ENCODE measurements at places on chromosomes 1 and 21.
A peak's percentile ranks its signal among the peaks of the same experiment; 100 is the strongest.

GRCh38 chr1:39623053-39623452 lies 16.4 kb downstream of the HEYL start:
- no peak for DNase-seq

GRCh38 chr1:191953526-191953925 lies 204.7 kb upstream of the RGS18 start:
- no peak for DNase-seq

GRCh38 chr1:234613128-234613875 lies 3.3 kb upstream of the IRF2BP2 start:
- peak; percentile 12 for DNase-seq

DNA sequence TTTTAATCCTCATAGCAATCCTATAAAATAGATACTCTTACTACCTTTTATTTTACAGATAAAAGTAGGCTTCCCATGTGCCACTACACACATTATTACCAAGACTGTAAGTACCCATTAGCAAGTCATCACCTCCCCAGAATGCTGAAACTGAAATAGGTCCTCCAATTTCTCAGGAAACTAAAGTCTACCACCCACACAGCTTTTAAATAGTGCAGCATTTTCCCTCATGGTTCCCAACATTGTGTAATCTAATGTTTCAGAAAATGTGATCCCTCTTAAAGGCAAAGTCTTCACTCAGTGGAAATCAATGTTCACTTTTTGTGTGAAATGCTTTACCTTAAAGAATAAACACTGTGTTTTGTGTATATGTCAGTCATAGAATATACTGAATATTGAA lies 356.5 kb downstream of the GPATCH2 start:
- DNase-seq = no peak

DNA sequence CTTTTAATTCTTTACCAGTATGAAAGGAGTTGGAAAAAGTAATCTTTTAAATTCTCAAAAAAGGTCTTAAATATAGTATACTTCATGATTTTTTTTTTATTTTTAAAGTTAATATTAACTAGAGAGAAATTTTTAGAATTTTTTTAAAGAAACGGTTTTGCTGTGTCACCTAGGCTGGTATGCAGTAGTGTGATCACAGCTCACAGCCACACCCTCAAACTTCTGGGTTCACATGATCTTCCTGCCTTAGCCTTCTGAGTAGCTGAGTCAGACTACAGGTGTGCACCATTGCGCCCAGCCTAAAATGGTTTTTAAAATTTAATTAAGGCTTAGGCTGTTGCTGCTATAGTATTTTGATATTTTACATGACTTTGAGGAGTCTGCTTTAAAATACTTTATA lies 52.4 kb downstream of the TLCD4 start:
- no peak for DNase-seq

DNA sequence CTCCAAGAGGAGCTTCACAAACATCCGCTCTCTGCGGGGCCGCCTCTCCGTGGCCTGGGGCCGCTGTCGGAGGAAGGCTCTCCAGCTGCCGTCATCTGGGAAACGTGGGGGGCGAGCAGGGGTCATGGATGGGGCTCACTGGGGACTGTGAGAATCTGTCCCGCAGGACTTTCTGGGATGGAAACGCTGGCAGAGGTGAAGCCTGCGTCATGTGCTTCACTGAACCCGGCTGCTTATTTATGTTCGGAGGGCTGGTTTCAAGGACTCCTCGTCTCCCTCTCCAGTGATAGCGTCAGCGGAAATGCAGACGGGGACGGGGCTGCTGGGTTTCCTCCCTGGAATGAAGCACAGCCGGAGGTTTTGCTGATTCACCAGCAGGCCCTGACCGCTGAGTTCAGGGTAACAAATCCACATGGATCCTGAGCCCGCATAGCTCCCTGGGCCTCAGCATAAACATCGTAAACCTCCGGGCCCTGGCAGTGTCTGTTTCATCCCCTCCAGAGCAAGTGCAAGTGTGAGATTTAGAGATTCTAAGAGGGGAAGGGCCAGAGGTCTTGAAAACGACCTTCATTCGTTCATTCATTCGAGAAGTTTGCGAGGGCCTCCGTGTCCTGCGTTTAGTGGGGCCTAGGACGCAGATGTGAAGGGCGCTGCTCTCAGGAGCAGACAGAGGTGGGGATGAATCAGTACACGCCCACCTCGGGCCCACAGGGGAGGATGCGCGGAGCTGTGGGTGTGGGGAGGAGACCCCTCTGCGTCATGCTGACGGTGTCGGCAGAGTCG lies 7.0 kb upstream of the POFUT2 start:
- DNase-seq = no peak

- peak; percentile 44 for DNase-seq
Measured at GRCh38 chr1:29121516-29121935, 2.2 kb downstream of the TMEM200B start.

DNA sequence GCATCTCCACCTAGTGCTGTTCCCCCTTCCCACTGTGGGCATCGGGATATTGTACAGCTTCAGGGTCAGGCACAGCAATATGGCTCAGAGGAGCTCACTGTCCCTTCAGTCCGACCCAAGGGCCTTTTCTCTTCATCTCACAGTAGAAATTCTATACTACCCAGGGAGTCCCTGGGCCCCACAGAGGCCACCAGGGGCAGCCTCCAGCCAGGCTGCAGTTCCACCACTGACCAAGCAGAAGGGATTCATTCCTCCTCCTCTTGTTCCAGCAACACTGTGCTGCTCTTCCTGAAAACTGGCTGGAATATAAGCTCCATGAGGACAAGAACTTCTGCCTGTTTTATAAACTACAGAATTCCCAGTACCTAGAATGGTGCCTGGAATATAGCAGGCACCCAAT lies 70.5 kb downstream of the CD34 start:
- no peak for DNase-seq

- DNase-seq = no peak
Measured at GRCh38 chr1:232454227-232454886, 175.6 kb downstream of the SIPA1L2 start.

DNA sequence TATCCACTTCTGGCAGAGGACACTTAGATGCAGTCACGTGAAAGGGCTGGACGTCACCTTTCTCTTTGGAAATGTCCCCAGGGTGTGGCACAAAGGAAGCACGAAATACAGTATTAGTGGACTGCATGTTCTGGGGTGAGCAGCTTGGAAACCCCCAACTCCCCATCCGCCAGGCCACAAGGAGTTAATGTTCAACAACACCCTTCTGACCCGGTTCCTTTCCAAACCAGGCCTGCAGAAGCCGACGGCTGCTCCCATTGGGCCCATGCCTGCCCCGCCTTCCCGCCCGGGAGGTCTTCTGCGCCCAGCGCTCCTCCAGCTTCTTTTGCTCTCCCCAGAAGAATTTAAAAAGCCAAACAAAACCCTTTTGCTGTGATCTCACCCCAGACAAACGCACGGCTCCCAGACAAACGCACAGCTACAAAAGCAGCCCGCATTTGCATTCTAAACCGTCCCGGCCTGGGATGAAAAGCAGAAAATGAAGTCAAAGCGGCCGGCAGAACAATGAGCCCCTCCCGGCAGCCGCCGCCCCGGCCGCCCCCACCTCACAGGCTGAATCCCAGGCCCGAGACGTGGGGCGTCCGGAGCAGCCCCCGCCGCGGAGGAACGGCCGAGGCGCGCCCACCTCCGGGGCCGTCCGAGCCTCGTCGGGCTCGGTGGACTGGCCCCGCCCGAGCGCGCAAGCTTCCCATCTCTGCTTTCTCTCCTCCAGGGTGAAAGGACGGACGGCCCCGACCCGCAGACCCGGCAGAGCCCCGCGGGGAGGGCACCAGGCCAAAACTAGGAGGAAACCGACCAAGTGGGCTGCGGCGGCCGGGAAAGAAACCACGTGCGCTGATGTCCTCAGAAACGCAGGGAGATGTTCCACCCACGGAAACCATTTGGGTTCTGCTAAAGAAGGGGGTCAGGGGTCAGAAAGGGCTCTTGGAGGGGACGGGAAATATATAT lies 101.9 kb downstream of the PLPP3 start:
- no peak for DNase-seq

DNA sequence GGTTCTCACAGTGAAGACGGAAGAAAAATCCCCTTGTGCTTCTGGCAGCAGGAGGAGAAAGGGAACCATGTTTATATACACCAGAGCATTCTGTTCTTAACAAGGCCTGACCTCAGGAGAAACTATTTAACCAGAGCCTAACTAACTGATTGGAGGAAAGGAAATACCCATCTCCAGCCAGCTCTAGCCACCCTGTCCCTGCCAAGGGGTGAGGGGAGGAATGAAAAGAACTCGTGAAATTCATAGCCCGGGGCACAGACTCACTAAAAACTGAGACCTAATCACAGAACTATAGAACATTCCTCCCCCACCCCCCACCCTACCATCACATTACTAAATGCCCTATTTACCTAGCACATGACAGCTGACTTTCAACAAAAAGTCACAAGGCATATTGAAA lies 65.0 kb downstream of the KCNH1 start:
- no peak for DNase-seq

DNA sequence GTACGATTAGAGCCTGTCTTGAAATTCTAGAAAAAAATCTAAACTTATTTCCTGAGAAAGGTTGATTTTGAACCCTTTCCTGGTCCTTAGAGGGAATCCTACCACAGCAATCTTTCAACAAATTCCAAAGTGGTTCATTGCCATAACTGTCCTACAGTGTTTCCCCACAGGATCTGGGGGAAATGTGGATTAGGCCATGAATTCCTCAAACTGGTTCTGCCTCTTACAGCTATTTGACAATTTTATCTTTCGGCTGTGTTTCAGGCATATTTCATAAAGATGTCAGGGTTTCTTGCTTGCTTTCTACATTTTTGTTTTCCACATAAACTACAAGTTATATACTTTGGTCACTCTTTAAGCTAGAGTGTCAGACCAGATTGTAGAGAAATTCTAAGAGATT lies 544 bp upstream of the ZP4 start:
- no peak for DNase-seq

GRCh38 chr1:33060579-33061083 lies 20.3 kb upstream of the AZIN2 start:
- DNase-seq = no peak

DNA sequence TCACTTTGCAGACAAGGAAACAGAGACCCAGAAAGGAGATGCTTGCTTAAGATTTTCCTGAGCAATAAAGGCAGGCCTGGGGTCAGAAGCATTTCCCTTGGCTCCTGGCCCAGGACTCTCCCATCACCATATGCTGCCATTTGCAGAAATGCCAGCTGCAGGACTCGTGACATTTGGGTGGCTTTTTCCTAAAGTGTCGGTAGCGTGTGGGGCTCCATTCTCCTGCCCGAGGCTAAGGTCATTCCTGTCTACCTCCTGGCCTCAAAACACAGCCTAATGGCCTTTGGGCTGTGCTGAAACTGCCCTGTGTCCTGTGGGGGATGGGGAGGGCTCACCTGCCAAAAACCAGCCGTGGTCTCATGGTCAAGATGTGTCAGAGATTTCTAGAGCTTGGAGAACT lies 216.1 kb upstream of the EDN2 start:
- DNase-seq = no peak

Measured in A673 (cell line).